ENCODE measurements at places on chromosomes 1 and 21.

DNA sequence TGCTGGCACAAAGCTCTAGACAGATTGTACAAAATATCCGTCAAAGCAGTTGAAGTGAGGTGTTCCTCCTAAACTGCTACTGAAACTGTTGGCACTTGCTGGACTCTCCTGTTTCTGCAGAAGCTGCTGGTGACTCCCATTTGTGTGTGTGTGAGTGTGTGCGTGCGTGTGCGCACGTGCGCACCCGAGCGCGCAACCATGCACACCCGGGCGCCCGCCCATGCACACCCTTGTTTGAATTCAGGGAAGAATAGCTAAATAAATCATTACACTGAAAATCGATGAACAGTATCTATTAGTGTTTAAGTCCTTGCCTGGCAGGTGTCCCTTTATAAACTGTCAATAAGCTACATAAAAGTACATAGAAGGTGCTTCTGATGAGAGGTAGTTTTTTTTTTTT, 156.4 kb upstream of the B3GALT2 start:
- DNase-seq: no peak

DNA sequence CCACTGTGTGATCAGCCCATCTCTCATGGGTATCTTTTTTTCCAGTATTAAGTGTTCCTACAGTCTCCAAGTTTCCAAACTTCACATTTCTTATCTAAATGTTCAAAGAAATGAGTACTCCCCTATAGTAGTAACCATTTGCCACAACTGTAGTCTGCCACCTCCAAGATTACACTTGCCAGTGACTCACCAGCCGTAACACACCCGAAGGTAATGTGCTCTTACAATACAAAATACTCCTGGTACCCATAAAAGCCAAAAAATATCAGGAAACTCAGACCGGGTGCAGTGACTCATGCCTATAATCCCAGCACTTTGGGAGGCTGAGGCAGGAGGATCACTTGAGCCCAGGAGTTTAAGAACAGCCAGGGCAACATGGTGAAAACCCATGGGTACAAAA, 20.5 kb upstream of the ZNF496 start:
- no peak for DNase-seq

DNA sequence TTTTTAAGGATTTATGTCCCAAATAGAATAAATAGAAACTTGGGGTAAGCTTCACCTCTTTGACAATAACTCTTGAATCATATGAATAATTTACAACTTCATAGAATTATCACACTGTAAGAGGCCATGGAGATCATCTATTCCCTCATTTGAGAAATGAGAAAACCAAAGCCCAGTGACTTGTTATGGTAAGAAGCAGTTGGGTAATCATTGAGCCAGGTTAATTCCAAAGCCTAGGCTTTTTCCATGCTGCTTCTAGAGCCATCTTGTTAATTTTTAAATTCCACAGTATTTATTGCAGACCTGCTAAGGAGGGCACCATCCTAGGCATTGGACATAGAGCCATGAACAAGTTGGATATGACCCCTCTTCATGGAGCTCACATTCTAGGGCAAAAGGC, 160.5 kb downstream of the CDC7 start:
- DNase-seq: no peak

GRCh38 chr1:245225322-245226202, 70.8 kb downstream of the KIF26B start:
- DNase-seq: peak; percentile 59

DNA sequence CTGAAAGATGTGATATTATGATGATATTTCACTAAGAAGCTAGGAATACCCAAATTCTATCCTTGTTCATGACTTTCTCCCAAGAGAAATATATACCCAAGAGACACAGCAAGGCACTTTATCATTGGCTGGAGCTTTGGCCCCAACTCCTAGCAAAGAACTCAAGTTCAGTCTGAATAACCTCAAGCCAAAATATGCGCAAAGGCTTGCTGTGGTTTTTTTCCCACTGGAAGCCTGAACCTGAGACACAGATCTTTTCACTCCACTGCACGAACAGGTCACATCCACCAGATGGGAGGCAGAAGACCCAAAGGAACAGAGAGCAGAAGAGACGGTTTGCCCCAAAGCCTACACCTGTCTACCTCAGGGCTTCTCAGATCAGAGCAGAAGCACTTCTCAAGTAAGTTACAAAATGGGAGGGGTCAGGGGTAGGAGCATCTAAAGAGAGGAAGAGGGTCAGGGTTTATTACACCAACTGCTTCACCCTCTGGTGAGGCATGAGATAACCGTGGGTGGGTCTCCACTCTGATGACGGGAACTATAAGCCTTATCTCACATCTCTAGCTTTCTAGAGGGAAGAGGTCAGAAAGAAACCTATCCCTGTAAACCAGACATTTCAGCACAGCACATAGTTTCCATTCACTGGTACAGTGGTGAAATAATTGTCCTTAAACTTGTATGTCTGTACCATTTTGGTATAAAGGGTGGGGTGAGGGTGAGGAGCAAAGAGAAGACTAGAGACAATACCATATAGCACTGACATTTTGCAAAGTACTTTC, 17.1 kb upstream of the CDC42BPA start:
- DNase-seq: no peak

GRCh38 chr21:42021371-42022090, 11.4 kb upstream of the ZBTB21 start:
- DNase-seq: peak; percentile 45

- peak; percentile 1 for DNase-seq
Observed at GRCh38 chr1:118751166-118751565, 237.0 kb downstream of the TBX15 start.

DNA sequence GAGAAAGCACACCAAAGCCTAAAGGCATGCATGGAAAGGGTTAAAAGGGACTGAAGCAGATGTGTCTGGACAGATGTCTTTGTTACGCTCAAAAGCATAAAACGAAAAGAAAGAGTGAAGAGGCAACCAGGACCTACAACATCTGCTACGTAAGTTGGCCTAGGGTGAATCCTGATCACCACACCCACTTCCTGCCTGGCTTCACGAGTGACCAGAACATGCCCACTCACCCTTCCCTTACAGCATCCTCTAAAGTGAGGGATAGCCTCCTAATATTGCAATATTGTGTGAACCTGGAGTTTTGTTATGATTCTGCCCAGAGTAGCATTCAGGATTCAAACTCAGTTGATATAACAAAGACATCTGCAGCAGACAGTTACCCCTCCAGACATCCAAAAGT, 10.6 kb upstream of the OLIG2 start:
- DNase-seq: no peak

DNA sequence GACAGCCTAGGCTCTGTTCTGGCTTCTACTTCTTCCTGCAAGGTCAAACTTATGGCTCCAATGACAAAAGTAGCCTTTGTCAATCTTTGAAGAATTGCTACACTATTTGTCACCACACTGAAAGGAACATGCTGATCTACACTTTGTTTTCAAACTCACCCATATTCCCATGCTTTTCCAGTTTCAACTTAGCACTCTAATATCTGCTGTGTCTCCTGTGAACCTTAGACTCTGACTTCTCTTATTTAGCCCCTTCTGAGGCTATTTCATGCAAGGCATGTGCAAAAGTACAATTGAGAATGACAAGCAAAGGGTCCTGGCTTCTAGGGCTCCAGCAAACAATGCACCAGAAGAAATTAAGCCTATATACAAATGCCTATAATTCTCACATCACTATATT, 374.9 kb downstream of the VAV3 start:
- DNase-seq: no peak

GRCh38 chr1:22218618-22219250, 75.8 kb upstream of the WNT4 start:
- no peak for DNase-seq

DNA sequence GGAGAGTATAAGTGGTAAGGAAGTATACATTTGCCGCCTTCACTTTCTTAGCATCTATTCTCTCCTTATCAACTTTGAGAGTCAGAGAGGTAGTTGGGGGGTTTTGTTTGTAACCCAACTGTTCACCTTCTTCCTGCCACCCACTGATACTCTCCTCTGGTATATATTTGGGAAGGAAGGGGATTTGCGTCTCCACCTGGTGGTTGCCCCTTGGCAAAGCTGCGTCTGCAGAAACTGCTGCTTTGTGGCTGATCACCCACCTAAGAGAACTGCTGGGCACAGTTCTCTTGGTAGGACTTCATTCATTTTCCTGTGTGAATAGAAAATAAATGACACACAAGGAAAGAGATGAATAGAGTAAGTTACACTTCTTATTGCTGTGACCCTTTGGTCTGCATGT, 87.0 kb downstream of the SYT14 start:
- DNase-seq: no peak

Measured in fibroblast of skin of back (primary cell).